ENCODE measurements at places on chromosomes 5 and 9. TPM values are rescaled to one million over a fixed set of nuclear protein-coding genes. Genes with fewer than 3 reads are reported as not detected.

AJM1 gene
- total RNA-seq, result 4.4 TPM

PCDH1 gene
- total RNA-seq, result 29.0 TPM

IL9 gene
- total RNA-seq, result not detected

RUSC2 gene
- 12.7 TPM for total RNA-seq

TSSK1B gene
- not detected for total RNA-seq

APBA1 gene
- total RNA-seq, result 16.1 TPM

IQGAP2 gene
- 8.9 TPM for total RNA-seq

ADRB2 gene
- total RNA-seq, result 1.6 TPM

GRIN1 gene
- 0.76 TPM for total RNA-seq

LMX1B gene
- 0.25 TPM for total RNA-seq

SPATA31C1 gene
- 0.93 TPM for total RNA-seq

MYOT gene
- total RNA-seq, result not detected

SPOCK1 gene
- 130 TPM for total RNA-seq

GABRA1 gene
- not detected for total RNA-seq

PRDM9 gene
- total RNA-seq, result 0.05 TPM

ZNF608 gene
- 86.9 TPM for total RNA-seq

CARTPT gene
- not detected for total RNA-seq

ANKDD1B gene
- not detected for total RNA-seq

TTC1 gene
- 47.5 TPM for total RNA-seq

ZSWIM6 gene
- 50.2 TPM for total RNA-seq

Data from motor neuron (in vitro differentiated cells).